ENCODE measurements at places on chromosomes 12 and 14.

GRCh38 chr14:51396222-51396815 is 156.3 kb downstream of the TMX1 start:
- no peak for DNase-seq

DNA sequence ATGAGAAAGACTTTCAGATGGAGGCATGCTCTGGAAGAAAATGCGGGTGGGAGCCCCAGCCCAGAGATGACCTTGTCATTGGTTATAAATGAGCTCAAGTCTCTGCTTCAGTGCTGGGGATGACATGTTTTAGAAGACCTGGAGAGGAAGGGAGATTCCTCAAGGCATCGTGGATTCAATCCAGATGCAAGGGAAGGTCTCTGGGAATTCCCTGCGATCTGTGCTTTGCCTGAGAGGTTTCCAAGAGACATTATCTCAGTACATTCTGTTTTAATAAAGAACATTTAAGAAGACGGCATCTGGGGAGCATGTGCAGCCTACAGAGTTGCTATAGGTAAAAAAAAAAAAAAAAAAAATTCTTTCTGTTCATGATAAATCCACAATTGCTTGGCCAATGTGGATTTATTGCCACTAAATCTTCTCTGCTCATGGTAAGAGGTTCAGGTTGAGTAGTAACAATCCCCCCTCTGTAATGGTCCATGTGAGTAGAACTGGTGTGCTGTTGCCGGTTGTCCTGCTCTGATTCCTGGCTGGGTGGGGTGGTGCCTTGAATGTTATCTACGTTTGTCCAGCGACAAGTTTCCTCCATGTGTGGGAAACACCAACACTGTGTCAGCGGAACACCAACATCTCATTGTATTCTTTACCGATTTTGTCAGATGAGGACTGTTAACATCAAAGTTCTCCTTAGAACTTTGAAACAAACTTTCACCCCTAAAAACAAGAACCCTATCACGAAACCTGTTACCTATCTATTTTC is 230.0 kb downstream of the MSRB3 start:
- no peak for DNase-seq

- DNase-seq, result no peak
Measured at GRCh38 chr14:75184492-75184891, 8.1 kb upstream of the TMED10 start.

DNA sequence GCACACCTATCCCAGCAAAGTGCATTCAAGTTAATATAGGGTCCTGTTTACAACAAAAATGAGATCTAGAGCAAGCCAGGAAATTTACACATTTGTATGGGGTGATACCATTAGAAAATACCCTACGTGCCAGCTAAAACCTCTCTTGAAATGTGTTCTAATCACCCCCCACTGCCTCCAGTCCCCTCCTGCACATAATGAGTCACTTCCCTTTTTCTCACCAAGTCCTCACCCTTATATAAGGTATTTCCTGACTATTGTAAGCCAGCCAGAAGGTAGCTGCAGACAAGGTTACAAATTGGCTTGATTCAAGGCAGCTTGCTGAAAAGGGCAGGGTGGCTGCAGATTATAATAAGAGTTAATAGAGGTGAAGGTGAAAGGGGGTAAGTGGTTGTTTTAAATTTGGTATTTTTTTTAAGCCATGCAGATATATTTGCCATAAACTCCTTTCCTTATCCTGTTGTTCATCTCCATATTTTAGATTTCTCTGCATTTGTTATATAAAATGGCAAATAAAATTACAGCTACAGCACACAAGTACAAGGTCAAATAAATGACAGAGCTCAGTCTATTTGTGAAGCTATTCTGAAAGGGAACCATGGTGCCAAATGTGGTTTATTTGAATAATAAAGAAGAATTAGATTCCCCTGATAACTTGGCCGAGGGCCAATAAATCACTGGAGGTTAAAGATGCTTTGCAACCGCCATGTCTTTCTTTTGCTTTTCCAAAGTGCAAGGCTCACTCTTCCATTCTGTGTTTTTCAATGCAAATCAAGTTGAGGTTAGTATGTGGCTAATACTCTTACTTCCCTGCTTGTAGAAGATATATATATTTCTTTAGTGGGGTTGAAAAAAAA is 385.9 kb downstream of the EGLN3 start:
- DNase-seq, result no peak

DNA sequence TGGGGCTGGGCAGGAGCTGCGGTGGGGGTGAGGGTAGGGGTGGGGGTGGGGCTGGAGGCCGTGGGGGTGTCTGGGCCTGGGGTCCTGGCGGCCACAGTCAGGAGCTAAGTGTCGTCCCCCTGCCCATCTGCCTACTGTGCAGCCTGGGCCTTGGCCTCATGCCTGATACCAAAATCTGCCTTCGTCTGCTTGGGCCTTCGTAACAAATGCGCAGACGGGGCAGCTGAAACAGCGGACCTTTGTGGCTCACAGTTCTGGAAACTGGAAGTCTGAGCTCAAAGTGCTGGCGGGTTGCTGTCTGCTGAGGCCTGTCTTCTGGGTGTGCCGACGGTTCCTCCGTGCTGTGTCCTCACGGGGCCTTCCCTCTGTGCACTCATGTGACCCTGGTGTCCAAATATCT is 61.7 kb downstream of the KIF26A start:
- DNase-seq, result no peak

DNA sequence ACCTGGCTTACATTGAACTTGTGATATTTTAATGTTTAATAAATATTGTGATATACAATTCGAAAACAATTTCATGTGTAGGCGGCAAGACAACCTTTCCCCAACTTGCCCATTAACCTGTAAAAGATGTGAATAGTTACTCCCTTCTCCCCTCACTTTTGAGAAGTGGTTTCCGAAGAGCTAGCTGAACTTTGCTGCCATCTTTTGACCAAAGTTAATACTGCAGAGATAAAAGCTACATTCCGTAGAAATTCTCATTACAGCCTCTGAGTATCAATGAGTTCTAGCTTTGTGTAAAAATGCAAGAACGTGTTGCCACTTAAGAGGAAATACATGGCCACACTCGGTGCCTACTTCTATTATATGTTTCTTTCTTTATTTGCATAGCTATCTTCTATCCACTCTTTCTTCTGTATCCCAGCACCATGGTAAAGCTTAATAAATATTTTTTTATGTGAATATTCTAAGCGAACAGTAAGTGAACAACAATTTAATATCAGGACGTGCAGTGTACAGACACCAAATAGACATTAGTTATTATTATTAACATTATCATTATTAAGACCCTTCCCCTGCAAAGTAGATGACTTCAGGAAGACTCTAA is 105.1 kb upstream of the TMEM260 start:
- DNase-seq, result no peak

GRCh38 chr12:44960423-44960822 is 84.3 kb upstream of the NELL2 start:
- DNase-seq, result no peak

GRCh38 chr12:27915021-27915420 is 57.5 kb downstream of the PTHLH start:
- no peak for DNase-seq
